ENCODE measurements at places on chromosomes 3 and 15.

DNA sequence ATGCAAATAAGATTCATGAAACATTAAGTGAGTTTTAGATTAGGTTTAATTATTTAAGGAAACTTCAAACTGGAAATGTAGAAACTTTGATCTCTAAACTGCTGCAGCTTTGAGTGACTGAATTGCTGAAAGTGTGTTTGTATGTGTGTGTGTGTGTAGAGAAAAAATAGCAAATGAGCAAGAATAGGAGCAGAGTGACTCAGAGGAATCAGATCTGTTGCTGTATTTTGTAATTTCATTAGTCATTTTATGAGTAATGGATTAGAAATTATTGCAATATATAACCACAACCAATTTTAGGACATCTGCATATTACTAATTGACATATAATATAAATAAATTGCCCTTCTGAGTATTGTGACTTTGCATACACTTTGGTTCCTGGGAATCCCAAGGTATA, 52.8 kb upstream of the SLC9A9 start:
- DNase-seq: no peak

DNA sequence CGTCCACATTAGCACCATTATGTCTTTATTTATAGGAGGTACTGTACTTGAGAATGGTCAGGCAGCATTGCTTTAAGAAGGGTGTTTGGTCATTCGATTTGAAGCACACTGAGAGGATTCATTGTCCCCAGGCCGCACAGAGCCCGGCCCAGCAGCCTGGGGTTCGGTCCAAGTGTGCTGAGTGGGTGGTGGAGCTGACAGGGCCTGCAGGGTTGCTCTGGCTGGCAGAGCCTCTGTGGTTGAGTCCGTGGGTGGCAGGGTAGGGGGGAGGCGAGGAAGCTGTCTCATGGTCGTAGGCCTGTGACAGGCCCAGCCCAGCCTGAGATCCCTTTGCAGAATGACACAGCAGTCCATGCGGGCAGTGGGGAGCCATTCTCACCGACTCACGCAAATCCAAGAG, 227.7 kb upstream of the TOPAZ1 start:
- no peak for DNase-seq

- DNase-seq: no peak
These were observed 423.2 kb downstream of the EPHB1 start for GRCh38 chr3:135218304-135218703.

GRCh38 chr3:49295489-49296058, 18.5 kb upstream of the C3orf62 start:
- peak; percentile 45 for DNase-seq

GRCh38 chr15:71685420-71685993, 124.8 kb upstream of the NR2E3 start:
- no peak for DNase-seq

DNA sequence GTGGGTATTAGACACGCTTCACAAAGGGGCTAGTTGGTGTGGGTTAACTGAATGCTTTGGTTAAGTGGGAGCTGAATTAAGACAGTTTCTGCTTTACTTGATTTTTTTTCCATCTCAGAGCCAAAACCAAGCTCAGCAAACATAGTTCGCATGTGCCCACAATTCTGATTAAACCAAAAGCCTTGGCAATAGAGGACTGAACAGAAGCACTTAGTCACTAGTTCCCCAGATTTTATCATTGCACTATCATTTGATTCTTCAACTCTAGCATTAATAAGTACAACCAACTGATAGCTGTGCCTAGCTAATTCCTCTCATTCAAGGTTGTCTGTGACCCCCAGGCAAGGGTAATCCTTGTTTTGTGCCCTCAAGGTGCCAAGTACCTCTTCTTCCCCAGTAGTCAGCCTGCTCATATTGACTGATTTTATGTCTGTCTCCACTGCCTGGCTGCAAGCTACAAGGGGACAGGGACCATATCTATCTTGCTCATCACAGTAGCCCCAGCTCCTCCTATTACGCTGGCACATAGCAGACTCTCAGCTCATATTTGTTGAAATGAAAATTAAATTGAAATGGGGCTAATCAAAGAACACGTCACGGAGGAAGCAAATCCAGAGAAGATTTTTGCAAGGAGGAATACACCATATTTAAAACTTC, 9.9 kb upstream of the ARHGEF3 start:
- no peak for DNase-seq

- DNase-seq: no peak
These were observed 2.7 kb downstream of the TMEM108 start for GRCh38 chr3:133040696-133041523.

DNA sequence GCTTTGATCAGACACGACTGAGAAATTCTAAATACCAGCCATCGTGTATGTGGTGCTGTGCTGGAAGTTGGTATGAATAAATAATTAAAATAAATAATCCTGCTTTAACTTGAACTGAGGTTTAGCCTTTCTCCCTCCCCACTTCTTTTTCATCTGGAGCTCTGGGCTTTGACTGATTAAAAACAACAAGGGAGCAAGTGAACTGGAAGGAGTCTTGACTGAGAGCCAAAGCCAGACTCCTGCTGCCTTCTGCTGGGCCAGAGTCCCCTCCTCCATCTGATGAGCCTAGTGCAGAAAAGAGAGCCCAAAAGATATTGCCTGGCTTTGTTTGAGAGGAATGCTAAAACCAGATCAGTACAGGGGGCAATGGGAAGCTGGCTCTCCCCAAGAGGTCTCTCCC, 96.0 kb downstream of the CCNL1 start:
- DNase-seq: no peak

DNA sequence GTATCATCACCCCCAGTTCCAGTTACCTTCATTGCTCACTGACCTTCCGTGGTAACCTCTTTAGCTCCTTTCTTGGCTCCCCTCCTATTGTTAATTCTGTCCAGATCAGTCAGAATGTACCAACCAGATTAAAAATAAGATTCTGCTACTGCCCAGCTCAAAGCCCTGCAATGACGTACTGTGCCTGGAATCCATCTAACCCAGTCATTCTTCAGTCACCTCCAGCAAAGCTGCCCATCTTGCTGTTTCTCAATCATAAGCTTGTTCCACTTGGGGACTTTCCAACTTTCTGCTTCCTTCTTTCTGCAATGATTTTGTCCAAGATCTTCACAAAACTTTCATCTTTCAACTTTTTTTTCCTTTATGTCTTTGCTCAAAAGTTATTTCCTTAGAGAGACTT, 512.0 kb upstream of the ZNF385D start:
- DNase-seq: no peak

DNA sequence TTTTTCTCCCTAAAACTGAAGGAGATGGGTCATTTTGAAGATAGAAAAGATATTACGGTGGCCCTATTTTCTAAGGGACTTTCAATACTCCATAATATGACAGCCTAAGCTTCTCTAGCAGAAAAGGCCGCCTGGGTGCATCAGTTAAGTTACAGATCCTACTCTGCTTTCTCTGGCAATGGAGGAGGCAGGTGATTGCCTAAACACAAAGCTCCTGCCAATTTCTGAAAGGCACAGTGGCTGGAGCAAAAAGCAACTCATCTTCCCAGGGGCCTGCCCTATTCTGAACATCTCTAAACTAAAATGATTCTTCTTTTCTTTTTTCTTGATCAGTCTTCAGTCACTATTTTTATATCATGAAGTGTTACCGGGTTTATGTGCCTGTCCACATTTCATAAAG, 276.7 kb downstream of the CNTN4 start:
- DNase-seq: no peak

DNA sequence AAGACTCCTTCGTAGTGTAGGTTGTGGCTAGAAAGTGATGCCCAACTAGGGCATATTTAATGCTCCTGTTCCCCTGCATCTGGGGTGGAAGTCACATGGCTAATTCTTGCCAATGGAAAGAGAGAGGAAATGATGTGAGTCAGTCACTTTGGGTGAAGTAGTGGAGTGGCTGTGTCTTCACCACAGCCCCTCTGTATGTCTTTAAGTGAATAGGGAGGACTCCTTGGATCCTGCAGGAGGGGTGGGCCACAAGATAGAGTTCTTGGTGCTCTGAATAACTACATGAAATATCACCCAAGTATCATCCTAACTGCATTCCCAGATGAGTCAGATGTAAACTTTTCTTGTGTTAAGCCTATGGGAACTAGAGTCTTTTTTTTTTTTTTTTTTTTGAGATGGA, 17.8 kb upstream of the MB21D2 start:
- no peak for DNase-seq

- DNase-seq: no peak
These were observed 66.6 kb downstream of the KCNMB2 start for GRCh38 chr3:178602856-178603255.

DNA sequence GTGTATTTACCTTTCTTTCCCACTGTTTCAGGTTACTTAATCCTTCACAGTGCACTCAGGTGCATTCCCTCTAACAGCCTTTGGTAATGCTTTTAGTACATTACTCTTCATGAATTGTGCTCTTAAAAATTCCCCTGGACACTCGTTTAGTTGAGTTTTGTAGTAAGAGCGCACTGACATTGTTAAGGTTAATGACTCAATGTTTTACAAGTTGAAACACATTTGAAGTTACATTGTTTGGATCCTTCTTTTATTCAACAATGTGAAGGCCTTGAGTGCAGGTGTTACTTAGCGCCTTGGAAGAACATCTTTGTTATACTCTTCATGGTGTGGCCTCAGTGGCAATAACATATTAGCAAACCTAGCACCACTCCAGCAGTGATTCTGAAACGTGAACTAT, 739.6 kb downstream of the NAALADL2 start:
- DNase-seq: no peak

Measured in CD4-positive, alpha-beta T cell treated with Interleukin-6 for 4 hours (primary cell).